Right renal pelvis (tissue), 4 donors: ENCODE measurements at places on chromosomes 3 and 15.

DNA sequence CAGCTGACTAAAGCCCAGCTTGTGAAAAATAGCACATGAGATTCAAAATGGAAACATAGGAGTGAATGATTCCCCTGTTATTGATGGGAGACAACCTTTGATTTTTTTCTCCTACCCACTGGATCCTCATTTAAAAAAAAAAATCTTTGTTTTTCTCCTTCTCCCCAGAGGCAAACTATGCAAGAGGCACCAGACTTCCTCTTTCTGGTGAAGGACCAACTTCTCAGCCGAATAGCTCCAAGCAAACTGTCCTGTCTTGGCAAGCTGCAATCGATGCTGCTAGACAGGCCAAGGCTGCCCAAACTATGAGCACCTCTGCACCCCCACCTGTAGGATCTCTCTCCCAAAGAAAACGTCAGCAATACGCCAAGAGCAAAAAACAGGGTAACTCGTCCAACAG lies 2.6 kb downstream of the CACNA1D start:
- DNase-seq = no peak

DNA sequence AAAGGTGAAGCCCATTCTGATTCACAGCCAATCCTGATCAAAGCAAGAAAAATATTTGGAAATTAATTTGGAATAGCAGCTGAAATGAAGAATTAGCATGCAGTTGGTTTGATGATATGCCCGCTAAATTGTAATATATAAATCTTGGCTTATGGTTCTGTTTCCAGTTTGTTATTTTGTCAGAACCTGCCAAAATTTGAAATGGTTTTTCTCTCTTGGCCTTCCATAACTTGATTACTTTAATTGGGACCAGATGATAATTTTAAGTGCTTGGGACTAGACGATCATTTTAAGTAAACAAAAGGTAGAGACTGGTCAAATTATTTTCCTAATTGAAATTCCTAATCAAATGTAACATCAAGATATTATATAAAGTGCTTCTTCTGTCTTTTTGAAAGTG lies 842.4 kb downstream of the TBL1XR1 start:
- DNase-seq = no peak

DNA sequence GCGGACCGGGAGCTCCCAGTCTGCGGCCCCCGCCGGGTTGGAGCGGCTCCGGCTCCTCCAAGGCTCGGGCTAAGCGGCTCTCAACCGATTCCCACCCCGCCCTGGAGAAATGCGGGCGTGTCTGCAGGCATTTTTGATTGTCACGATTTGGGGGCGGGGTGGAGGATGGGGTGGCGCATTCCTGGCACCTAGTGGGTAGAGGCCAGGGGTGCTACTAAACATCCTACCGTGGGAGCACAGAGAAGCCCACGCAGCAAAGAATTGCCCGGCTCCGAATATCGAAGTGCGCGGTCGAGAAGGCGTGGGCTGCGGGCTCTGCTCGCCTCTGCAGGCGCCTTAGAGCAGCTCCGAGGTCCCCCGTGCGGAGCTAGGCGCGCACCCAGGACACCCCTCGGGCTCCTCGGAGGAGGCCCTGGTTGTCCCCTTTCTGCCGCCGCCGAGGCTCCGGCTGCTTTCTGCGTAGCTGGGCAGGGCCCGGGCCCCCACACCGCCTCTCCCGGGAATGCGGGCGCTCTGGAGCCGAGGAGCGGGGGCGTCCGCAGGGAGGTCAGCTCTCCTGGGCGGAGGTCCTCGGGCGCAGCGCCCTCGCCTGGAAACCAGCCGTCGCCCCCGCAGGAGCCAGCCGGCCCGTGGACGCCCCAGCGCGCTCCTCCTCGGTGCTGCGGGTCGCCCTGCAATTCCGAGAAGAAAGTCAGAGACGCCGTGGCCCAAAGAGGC lies 16.5 kb upstream of the LAMP3 start:
- DNase-seq = no peak

GRCh38 chr15:72368899-72369298 lies 6.9 kb downstream of the HEXA start:
- DNase-seq = no peak

- DNase-seq = no peak
These were observed 307.9 kb downstream of the TLE3 start for GRCh38 chr15:69789648-69790393.

GRCh38 chr3:186823386-186823785 lies 17.1 kb upstream of the RFC4 start:
- no peak for DNase-seq

DNA sequence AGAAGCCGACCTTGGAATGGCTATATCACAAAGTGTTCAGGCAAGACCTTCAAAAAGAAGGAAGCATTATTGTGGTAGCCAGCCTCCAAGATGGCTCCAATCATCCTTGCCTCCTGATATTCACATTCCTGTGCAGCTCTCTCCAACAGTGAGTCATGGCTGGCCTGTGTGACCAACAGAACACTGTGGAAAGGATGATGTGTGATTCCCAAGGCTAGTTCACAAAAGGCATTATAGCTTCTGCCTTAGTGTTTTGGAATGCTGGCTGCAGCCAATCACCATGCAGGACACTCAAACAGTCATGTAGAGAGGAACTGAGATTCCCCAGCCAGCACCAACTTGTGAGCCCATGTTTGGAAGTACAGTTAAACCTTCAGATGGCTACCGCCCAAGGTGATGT lies 102.6 kb downstream of the EFL1 start:
- no peak for DNase-seq

DNA sequence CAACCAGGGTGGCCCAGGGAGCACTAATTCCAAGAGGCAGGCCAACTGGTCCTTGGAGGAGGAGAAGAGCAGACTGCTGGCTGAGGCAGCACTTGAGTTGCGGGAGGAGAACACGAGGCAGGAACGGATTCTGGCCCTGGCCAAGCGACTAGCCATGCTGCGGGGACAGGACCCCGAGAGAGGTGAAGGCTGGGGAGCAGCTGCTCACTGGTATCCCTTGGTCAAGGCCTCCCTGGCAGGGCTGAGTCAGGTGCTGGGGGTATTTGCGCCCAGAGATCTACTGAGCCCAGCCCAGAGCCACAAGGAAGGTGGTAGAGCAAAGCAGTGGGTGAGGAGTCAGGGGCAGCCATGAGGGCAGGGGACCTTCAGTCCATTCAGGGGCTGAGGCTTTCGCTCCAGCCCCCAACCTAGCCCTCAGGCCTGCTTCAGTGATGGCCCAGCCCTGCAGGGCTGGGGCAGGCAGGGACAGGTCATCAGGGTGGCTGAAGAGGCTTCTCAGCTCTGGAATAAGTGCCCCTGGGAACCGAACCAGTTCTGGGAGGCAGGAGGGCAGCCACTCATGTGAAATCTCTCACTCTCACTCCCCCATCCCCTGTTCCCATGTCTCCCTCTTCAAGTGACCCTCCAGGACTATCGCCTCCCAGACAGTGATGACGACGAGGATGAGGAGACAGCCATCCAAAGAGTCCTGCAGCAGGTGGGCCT lies 5.6 kb upstream of the DNAJC17 start:
- no peak for DNase-seq

DNA sequence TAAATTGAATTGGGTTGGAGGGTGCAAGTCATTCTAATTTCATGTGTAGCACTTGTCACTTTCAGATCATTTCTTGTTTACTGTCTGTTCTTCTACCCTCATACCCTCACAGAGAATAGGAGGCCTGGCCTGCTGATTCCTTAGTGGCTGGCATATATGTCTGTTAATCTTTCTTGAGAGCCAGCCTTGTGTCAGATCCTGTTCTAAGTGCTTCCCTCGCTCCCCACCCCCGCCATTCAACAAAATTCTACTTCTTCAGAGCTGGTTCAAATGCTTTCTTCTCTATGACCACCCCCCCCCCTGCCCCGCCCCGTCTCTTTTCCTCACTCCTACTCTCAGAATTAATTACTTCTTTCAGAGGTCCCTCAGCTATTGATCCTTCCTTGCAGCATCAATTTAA lies 1.5 kb upstream of the U2SURP start:
- no peak for DNase-seq

- DNase-seq = no peak
These were observed 222.6 kb downstream of the ZNF385D start for GRCh38 chr3:21528291-21528995.

- no peak for DNase-seq
These were observed 205.9 kb upstream of the GBE1 start for GRCh38 chr3:81967393-81967792.

GRCh38 chr3:36893137-36893557 lies 51.7 kb downstream of the TRANK1 start:
- DNase-seq = no peak

- no peak for DNase-seq
These were observed 96.4 kb downstream of the TPRA1 start for GRCh38 chr3:127493924-127494646.

GRCh38 chr15:38853608-38854007 lies 289.0 kb upstream of the RASGRP1 start:
- no peak for DNase-seq

GRCh38 chr15:41153733-41154132 lies 37.7 kb upstream of the INO80 start:
- no peak for DNase-seq

DNA sequence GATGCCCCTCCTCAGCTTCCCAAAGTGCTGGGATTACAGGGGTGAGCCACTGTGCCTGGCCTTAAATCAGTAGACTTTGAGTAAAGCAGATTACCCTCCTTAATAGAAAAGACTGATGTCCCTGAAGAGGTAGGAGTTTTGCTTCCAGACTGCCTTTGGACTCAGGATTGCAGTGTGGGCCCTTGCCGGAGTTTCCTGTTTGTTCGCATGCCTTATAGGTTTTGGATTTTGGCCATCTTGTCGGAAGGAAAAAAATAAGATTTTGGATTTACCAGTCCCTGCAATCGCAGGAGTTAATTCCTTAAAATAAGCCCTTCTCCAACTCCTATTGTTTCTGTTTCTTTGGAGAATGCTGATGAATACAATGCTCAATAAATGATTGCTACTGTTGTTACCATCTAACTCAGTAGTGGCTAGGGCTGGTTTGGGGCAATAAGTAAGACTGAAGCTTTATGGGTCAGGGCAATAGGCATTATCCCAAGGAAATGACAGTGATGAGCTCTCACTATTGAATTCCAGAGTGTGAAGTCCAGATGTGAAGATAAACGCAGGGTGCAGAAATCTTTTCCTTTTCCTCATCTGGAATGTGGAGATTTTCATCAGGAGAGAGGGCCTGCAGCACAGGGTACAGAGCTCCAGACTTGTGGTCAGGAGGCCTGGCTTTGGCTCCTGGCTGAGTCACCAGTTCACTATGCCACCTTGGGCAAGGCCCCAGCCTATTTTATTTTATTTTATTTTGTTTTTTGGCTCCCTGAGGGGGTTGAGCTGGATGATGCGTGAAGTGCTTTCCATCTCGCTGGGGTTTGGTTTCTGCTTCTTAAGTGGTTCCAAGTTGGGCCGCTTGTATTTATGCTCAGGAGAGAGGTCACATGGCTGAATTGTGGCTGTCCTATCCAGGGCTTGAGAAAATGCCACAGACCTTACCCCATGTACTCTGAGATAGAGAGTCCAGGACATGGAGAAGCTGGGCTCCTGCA lies 25.3 kb downstream of the FOXL2 start:
- no peak for DNase-seq

DNA sequence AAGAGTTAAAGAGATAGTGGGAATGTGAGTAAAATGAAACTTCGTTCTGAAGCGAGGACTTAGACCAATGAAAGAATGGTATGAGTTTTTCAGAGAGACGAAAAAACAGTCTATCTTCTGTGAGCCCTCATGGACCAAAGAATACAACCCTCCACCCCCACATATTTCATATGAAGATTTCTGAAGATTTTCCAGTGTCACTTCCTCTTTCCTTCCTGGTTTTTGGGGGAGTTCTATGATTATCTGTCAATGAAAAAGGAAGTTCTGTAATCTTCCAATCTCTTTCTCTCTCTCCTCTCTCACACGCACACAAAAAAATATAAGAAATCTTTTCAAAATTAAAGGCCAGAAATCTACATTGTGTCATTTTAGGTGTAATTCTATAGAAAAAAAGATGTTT lies 27.7 kb downstream of the CMSS1 start:
- no peak for DNase-seq

DNA sequence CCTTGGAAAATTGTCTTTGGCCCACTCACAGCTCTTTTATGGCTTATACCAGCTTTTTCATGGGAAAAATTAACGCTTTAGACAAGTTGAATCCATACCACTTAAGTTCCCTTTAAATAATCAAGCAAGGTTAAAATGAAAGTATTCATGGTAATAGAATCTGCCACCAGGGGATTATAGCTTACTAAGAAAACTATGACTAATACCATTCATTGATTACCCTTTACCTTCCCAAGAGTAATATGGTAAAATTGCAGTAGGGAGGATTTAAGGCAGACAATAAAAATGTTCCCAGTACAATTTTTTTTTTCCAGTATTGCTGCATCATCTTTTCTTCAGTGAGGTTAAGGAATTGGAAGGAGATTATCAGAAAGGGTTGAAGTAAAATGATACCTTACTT lies 641.1 kb upstream of the NAALADL2 start:
- no peak for DNase-seq

- DNase-seq = no peak
These were observed 109.4 kb upstream of the BNIP2 start for GRCh38 chr15:59798605-59798917.

DNA sequence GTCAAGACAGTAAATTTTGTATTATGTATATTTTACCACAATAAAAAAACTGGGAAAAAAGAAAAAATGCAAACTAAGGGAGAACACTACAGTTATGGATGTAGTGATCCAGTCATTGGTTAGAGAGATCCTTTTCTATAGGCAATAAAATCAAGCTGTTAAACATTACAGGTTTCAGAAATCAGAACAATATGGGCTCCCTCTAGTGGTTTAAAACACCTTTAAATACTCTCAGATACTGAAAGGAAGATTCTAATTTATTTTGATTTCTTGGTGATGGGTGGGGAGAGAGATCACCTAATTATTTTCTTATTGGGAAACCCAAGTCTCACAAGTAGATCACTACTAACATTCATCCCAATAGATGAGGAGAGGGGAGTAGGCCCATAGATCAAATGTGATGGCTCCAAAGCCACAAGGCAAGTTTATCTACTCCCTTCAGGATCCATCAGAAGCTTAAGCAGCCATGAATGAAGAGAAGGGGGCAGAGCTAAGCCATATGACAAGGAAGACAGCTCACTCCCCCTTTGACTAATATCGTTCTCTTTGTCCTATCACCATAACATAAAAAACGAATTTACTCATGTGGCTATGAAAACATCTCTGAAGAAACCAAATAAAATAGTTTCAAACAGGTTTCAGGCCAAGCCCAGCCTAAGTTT lies 118.6 kb downstream of the ANO10 start:
- peak; percentile 18 for DNase-seq

DNA sequence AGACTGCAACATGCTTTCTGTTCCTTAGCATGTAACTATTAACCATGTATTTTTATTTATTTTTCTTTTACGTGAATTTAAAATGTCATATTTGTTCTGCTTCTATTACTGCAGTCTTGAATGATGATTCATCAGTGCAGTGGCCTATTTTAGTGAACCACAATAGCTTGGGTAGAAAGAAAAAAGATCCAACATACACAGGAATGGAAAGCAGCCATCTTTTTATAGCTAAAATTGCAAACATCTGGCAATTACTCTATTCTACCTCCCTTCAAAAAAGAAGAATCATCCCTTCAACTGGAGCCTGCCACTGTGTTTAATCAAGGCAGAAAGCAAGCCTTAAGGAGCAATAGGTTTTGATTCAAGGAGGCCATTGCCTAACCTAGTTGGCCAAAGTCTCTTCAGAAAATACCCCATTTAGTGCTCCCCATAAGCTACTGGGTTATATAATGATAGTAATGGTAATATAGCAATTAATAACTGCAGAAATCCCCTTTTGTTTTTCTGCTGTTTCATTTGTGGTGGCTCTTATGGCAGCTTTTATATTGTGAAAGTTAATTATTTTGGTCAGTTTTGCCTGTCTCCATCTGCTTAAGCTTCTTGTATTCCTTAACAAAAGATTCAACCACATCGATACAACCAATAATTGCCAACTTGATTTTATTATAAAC lies 267.3 kb downstream of the LPP start:
- DNase-seq = no peak

- DNase-seq = no peak
These were observed 41.3 kb downstream of the ADAMTSL3 start for GRCh38 chr15:83695246-83695645.
